Thoracic aorta (tissue), 2 donors: ENCODE measurements at places on chromosomes 2 and 18. TPM values are rescaled to one million over a fixed set of nuclear protein-coding genes. Genes with fewer than 3 reads are reported as not detected.
A peak's percentile ranks its signal among the peaks of the same experiment; 100 is the strongest.

ADGRF3 gene
- not detected for total RNA-seq

ERFE gene
- total RNA-seq, result 1.5 TPM

POTEE gene
- total RNA-seq, result not detected

DNA sequence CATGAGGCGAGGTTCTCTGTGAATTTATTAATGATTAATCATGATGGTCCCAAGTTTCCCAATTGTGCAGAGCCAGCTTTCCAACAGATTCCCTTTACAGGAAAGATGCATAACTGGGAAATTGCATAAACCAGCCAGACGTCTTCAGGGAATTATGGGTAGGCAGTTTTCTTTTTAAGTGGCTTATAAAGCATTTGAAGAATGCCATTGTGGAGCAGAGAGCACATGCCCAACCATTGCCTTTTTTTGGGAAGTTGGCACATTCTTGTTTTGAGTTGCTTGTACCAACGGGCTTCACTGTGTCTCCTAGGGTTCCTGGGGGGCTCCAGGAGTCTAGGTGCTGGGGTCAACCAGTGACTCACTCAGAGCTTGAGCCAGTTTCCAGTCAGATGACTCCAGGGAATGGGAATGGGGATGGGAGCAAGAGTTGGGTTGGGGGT lies 231.7 kb upstream of the FOSL2 start:
- H3K4me1 ChIP-seq, result peaks cover 32% of the 10 kb centered on the region
- H3K4me3 ChIP-seq, result no peak overlapping the region
- no peaks in the 10 kb centered on the region for H3K27me3 ChIP-seq
- H3K36me3 ChIP-seq, result no peaks in the 10 kb centered on the region
- DNase-seq, result no peak
- no peak overlapping the region for H3K27ac ChIP-seq

DNA sequence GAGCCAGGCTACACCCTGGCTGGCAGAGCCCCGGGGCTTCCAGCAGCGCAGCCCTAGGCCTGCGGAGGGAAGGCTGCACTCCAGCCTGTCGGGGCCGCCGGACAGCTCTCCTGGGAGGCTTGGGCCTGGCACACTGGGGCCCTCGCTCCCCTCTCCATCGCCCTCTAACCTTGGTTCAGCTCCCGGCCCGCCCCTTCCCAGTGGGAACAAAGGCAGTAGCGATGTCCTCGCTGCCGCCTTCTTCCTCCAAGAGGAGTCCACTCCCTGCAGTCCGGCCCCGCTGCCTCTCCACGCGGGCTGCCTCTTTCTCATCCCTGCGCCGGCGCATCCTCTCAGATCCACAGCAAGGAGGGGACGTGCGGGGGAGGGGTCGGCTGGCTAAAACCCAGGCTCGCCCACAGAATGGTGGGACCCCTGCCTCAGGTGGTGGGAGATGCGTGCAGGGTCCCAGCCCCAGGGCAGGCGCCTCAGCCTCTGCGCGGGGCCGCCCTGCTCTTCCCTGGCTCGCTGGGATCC lies 138.1 kb downstream of the TWIST2 start:
- H3K27me3 ChIP-seq, result no peaks in the 10 kb centered on the region
- no peak overlapping the region for H3K27ac ChIP-seq
- H3K4me3 ChIP-seq, result no peak overlapping the region
- no peaks in the 10 kb centered on the region for H3K36me3 ChIP-seq
- no peaks in the 10 kb centered on the region for H3K4me1 ChIP-seq

- H3K4me3 ChIP-seq, result no peak overlapping the region
- no peak overlapping the region for H3K27ac ChIP-seq
- no peaks in the 10 kb centered on the region for H3K36me3 ChIP-seq
Observed at GRCh38 chr2:46530639-46531038, 51.3 kb downstream of the TMEM247 start.

DNA sequence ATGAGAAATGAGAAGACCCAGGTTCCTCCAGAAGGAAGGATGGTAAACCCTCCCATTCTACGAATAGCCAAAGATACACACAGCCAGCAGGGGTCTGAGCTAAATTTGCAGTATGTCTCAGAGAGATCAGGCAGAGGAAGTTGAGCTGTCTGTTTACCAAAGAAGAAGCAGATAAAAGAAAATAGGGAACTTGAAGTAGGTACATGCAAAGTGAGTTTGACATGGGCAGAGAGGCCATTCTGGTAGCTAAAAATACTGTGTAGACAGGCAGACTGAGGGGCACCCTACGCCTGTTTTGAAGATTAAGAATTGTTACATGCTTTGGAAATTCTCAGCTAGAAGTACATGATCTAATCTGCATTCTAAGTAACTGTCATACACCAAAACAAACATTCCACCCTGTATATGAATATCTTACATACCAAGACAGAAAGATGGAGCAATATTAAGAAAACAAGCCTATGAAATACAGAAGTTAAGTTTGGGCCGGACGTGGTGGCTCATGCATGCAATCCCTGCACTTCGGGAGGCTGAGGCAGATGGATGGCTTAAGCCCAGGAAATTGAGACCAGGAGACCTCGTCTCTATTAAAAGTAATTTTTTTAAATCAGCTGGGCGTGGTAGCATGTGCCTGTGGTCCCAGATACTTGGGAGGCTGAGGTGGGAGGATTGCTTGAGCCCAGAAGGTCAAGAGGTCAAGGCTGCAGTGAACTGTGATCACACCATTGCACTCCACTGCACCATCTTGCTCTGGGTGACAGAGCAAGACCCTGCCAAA lies 157.9 kb downstream of the ANKRD44 start:
- peaks cover 24% of the 10 kb centered on the region for H3K4me1 ChIP-seq
- peak overlapping the region; percentile 38 for H3K27ac ChIP-seq
- H3K4me3 ChIP-seq, result no peak overlapping the region
- DNase-seq, result no peak
- no peaks in the 10 kb centered on the region for H3K36me3 ChIP-seq

GRCh38 chr2:216546241-216546640 lies 47.6 kb downstream of the RPL37A start:
- no peak overlapping the region for H3K4me3 ChIP-seq
- H3K36me3 ChIP-seq, result no peaks in the 10 kb centered on the region
- H3K4me1 ChIP-seq, result peaks cover 33% of the 10 kb centered on the region
- no peak for DNase-seq
- peak overlapping the region; percentile 77 for H3K27ac ChIP-seq

GRCh38 chr2:214807653-214808052 lies 1.8 kb downstream of the BARD1 start:
- no peaks in the 10 kb centered on the region for H3K36me3 ChIP-seq
- peak overlapping the region; percentile 98 for H3K4me3 ChIP-seq
- DNase-seq, result no peak
- H3K27me3 ChIP-seq, result no peaks in the 10 kb centered on the region
- H3K4me1 ChIP-seq, result peaks cover 9% of the 10 kb centered on the region
- H3K27ac ChIP-seq, result peak overlapping the region; percentile 85

DNA sequence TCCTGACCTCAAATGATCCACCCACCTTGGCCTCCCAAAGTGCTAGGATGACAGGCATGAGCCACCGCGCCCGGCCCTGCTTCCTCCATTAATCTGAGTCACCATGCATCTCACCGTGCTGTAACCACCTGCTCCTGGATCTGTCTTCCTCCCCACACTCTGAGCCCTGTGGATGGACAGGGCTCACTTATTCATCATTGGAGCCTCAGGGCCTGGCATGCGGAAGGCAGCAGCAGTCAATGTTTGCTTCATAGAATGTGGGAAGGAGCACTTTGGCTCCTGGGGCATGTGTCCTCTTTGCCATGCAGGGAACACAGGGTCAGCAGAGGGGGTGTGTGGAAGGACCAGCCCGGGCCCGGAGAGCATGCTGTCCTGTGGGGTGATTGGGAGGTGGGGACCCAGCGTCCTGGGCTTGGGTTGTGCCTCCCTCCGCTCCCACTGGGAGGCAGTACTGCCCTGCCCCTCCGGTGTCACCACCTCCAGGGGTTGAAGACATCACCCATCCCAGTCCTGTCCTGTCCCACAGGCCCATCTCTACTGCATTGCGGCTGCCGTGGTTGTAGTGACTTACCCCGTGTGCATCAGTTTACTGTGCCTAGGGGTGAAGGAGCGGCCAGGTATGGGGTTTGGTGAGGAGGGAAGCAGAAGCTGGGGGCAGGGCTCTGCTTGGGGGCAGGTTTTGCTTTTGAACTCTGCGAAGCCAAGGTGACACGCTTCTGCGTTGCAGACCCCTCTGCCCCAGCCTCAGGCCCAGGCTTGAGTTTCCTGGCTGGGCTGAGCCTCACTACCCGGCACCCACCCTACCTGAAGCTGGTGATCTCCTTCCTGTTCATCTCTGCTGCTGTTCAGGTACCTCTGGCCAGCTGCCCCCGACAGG lies 11.5 kb downstream of the MFSD2B start:
- no peak overlapping the region for H3K27ac ChIP-seq
- no peaks in the 10 kb centered on the region for H3K4me1 ChIP-seq
- H3K36me3 ChIP-seq, result peaks cover 7% of the 10 kb centered on the region
- no peak for DNase-seq
- H3K4me3 ChIP-seq, result no peak overlapping the region
- H3K27me3 ChIP-seq, result no peaks in the 10 kb centered on the region
